ENCODE measurements at places on chromosomes 1 and 21. TPM values are rescaled to one million over a fixed set of nuclear protein-coding genes. Genes with fewer than 3 reads are reported as not detected.

DNA sequence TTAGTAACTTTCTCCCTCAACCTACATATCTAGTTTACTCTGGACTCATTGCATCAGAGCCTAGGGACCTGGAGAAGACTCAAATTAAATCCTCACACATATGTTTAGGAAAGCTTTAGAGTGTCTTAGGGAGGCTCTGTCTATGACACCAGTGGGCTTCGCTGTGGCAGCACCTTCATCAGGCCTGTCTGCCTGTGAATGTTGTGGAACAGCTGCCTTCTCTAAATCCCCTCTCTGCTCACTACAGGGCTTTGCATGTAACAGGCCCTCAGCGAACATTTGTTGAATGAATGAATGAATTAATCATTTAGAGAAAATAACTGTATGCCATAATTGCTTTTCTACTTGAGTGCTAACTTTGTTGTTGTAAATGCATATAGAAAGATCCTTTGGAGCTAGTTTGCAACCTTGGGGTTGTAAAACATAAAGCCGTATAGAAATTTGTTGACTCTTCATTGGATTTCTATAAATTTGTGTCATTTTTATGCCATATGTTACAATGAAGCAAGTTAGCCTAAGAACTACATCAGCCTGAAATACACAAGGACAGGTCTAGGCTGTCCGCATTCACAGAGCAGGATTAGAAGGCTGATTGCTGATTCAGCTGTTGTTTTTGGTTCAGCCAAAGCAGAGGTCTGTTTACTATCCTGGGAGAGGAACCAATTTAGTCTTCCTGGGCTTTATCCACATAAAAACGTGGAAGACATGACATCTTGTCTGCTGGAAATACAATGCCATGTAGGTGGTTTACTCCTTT, 238.0 kb downstream of the ASTN1 start:
- DNase-seq = no peak

The PAQR6 gene
- 30.1 TPM for total RNA-seq

The MTF1 gene
- total RNA-seq = 12.8 TPM

The SLC6A17 gene
- total RNA-seq = 1.6 TPM

The BTBD8 gene
- 8.4 TPM for total RNA-seq

- no peak for DNase-seq
Observed at GRCh38 chr1:115925467-115925866, 50.8 kb upstream of the SLC22A15 start.

Data from mesothelial cell of epicardium (in vitro differentiated cells).